ENCODE measurements at places on chromosomes 16 and 17.

DNA sequence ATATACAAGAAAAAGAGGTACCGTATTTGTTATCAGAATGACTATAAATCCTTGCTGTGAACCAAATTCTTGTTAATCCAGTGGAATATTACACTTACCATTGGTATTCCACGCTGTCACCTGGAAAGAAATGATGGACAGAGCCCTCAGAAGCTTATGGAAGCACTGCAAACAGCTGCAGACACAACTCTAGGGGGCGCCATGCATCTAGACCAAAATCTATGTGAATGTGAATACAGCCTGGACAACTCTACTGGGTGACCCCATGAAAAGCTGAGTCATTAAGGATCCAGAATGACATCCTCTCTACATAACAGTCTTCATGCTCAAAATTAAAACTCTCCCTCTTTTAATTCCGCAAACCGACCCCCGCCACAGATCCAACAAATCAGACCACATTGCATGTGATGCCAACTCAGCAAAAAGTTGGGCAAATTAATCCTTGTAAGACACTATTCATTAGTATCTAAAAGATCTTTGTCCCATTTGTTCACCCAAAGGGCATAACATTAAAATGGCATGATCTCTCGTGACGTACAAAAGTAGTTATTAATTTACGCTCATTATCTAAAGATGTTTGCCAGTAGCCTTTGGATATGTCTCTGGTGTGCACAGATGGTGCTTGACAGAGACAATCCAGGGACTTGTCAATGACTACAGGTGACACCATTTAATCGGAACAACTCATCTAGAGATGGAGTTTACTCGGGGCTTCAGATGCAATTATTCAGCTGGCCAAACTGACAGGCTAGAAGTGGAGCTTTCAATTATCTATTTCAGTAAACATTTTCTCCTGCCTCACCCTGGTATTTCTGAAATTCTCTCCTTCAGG lies 552.7 kb upstream of the PSMD7 start:
- no peak for DNase-seq

DNA sequence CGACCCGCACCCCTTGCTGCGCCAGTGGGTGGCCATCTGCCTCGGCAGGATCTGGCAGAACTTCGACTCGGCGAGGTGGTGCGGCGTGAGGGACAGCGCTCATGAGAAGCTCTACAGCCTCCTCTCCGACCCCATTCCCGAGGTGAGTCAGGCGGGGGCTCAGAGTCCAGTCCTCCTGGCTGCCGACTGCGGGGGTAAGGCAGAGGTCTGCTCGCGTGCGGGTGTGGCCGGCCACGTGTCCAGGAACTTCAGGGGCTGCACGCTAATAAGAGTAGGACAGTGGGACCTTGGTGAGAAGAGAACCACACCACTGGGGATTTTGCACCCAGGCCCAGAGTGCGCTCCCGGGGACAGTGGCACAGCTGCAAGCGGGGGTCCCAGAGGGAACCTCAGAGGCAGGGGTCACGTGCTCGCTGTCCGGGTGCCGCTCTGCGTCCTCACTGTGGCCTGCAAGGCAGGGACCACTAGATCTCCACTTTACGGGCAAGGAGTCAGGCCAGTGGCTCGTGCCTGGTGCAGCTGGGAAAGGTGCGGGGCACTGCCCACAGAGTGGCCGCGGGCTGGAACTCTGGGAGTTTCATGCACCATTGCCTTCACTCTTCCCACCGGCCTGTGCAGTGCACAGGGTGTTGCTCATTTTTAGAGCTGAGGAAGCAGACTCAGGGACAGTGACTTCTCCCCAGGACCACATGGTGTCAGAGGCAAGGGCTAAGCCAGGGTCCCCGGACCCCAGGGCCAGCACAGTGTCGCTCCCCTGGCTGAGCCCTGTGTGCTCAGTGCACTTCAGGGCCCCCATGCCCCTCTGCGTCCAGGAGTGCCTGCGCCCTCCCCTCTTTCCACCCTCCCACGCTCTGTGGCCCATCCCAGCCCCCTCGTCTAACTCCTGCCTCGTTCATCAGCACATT lies 107.6 kb upstream of the CHMP6 start:
- DNase-seq: peak; percentile 58

- DNase-seq: peak; percentile 84
These were observed 985 bp upstream of the SLFN12 start for GRCh38 chr17:35433075-35433894.

GRCh38 chr16:54363766-54364165 lies 77.2 kb upstream of the IRX3 start:
- DNase-seq: no peak

GRCh38 chr17:20073055-20073979 lies 64.2 kb downstream of the SPECC1 start:
- DNase-seq: peak; percentile 69

DNA sequence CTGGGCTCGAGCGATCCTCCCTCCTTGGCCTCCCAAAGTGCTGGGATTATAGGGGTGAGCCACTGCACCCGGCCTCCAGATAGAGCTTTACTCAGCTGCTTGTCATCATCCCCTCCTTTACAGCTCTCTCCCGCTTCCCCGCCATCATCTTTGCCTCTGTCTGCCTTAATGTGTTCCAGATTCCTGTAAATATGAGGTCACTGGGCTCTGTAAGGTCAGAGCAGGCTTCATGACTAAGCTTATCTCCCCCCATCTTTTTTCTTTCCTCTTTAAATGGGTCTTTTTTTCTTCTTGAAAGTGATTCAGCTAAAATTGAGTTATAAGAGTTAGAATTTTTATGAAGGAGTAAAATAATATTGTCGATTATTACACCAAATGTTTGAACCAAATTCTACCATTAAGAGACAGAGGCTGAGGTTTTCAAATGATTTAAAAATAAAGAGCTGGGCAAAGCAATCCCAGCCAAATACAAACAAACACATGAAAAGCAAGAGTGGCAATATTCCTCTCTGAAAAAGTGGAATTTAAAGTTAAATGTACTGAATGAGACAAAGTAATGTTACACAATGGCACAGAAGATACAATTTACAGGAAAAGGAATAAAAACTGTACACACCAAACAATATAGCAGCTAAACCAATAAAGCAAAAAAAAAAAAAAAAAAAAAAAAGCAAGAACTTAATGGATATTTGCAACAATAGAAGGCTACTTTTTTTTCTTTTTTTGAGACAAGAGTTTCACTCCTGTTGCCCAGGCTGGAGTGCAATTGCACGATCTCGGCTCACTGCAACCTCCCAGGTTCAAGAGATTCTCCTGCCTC lies 62.1 kb downstream of the CRISPLD2 start:
- no peak for DNase-seq

DNA sequence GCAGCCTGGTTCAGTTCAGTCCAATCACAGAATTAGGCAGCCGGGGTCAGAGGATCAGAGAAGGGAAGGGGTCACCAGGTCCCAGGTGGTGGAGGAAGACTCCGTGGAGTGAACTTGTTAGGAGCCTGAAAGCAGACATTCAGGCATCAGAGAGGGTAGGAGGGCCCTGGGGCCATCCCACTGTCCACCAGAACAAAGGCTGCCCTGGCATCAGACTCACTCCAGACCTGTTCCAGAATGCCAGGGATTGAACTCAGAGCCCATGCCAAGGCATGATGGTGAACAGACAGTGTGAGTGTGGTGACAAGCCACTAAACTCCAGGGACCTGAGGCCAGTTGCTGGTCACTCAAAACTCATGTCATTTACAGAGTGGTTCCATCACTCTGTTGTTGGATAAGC lies 37.6 kb downstream of the B4GALNT2 start:
- DNase-seq: peak; percentile 52

- DNase-seq: no peak
These were observed 116.6 kb downstream of the MRTFB start for GRCh38 chr16:14187517-14188338.
